Lower leg skin (tissue), 4 donors: ENCODE measurements at places on chromosomes 13 and 19. TPM values are rescaled to one million over a fixed set of nuclear protein-coding genes. Genes with fewer than 3 reads are reported as not detected.
A peak's percentile ranks its signal among the peaks of the same experiment; 100 is the strongest.

GRCh38 chr13:77143431-77143830 lies 116.5 kb upstream of the FBXL3 start:
- no peak for DNase-seq

GRCh38 chr19:13770013-13770635 lies 4.1 kb upstream of the C19orf53 start:
- DNase-seq: no peak

- DNase-seq: no peak
These were observed 7.2 kb downstream of the RPL36 start for GRCh38 chr19:5697022-5697889.

DNA sequence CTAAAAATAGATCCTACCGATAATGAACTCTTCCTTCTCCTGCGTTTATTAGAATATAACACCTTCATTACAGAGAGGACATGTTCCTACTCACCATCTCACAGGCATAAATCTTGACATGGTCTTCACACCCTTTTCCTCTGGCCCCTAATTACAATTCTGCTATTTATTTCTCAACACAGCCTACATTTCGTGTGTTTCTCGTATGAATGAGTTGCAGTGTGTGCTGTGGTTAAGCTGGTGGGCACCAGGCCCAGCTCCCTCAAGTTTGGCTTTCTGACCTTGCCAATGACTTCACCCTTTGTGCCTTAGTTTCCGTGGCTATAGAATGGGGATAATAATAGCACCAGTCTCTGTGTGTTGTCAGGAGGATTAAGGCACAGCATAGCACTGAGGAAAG lies 12.3 kb upstream of the KATNAL1 start:
- no peak for DNase-seq

DNA sequence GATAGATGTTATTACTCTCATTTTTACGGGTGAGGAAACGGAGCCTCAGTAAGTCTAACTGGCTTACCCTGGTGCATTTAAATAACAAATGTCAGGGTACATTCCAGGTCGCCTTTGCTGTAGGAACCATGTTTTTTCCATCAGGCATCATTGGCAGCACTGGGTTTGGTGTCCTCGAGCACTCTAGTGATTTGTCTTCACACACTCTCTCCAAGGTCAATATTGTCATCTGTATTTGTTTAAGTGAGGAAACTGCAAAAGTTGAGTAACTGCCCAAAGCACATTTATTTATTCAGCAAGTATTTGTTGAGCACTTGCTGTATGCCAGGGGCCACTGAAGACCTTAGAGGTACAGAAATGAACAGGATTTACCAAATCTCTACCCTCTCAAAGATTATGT lies 78.6 kb downstream of the DCT start:
- no peak for DNase-seq

DNA sequence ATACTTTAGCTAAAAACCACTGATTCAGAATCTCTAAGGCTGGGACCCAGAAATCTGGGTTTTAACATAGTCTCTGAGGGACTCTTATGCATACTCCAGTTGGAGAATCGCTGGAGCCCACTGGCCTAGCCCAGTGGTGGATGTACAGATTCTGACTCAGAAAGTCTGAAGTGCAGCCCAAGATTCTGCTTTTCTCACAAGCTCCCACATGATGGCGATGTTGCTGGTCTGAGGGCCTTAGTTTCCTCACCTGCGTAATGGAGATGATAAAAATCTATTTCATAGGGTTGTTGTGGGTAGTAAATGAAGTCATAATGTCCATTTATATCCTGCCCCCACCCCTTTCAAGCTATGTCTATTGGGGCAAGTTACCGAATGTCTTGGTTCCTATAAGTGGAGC lies 7.7 kb upstream of the CDADC1 start:
- no peak for DNase-seq

- DNase-seq: no peak
These were observed 30.3 kb upstream of the EHD2 start for GRCh38 chr19:47682939-47683338.

DNA sequence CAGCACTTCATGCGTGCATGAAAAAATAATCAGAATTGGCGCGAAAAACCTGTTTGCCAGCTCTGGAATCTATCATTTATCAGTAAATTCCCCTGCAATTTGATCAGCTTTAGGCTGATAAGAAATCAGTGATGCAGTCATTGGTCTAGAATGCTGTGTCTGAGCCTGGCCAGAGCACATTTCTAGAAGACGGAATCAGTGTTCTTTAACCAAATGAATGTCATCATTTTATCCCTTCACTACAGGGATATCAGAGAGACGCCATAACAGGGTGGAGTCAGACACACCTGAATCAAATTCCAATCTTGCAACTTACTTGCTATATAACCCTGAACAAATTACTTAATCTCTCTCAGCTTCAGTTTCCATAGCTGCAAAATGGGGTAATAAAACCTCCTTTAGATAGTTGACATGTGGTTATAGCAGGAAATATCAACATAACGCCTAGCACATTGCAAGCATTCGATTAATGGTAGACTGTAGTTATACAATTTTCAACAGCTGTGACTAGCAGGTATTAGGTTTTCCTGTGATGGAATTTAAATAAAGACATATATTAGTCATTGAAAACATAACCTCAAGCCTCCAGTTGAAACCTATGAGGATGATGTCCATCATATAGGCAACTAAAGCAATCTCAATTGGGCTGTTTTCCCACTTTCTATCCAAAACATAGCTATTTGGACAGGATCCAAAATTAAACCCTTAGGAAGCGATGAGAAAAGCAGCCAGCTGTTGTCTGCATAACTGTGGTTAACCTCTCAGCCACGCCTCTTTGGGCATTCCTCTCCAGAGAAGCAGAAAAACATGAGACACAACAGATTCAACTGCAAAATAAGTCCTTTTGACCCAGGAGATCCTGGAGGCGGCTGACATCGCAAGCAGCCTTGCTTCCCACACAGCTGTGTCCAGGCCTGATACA lies 51.6 kb upstream of the UBL3 start:
- DNase-seq: no peak

GRCh38 chr19:16889883-16890460 lies 1.2 kb downstream of the F2RL3 start:
- DNase-seq: no peak

DNA sequence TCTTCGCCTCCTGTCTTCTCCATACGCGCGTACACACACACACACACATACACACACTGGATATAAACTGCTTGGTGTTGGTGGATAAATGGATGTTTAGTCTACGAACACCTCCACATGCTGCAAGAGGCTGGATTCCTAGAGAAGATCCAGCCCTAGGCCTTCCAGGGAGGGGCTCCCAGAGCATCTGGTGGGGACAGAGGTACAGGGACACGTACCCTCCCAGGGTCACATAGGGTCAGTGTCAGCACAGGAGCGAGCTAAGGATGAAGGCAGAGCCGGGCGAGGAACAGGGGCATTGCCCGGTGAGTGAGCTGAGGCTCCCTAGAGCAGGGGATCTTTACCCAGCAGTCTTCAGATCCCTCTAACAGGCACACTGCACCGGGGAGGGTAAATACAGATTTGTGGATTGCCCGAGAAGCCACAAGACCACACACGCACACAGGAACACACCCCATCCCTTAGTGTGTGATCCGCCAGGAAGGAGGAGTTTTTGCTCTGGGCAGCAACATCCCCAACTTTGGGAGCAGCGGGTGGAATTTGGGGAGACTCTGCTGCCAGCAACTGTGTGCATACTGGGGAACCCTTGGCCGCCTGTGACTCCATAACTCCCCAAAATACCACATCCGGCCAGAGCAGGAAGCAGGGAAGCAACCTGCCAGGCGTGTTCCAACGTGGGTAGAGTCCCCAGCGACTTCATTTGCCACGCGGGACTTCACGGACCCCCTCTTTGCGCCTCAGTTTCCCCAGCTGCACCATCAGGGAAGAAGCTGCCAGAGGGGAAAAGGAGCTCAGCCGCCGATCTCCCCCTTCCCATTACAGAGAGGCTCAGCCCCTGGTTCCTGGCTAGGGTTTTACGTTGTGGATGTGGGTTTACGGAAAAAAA lies 5.8 kb upstream of the TLE2 start:
- DNase-seq: no peak

DNA sequence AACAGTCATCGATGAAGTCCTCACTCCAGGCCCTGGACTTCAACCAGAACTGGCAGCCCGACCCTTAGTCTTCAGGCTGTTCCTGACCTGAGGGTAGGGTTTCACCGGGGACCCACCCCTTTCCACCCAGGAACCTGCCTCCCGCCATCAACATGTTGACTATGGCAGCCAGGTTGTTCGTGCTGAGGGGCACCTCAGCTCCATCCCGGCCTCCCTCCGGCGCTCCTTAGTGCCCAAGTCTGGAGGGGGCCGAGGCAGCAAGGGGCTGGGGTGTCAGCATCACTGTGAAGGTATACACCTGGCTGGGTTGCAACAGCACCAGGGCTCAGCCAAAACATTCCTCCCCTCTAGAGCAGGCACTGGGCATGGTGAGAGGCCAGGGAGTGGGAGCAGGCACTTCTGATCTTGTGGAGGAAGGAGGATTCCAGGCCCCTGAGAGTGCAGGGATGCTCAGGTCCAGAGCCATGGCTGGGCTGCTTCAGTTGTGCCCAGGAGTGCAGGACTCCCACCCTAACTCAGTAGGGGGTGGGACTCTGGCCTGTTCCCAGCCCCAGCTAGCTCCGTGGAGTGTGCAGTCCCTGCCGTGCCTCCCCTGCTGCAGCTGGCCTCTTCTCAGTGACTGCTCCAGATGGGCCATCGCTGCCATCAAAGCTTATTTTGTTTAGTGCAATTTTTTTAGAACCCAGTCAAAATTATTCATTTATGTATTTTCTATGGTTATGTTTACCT lies 1445.9 kb downstream of the PCDH9 start:
- DNase-seq: no peak

GRCh38 chr13:79522583-79522982 lies 41.6 kb downstream of the NDFIP2 start:
- peak; percentile 24 for DNase-seq

- no peak for DNase-seq
These were observed 6.6 kb upstream of the FBXW9 start for GRCh38 chr19:12703046-12703445.

DNA sequence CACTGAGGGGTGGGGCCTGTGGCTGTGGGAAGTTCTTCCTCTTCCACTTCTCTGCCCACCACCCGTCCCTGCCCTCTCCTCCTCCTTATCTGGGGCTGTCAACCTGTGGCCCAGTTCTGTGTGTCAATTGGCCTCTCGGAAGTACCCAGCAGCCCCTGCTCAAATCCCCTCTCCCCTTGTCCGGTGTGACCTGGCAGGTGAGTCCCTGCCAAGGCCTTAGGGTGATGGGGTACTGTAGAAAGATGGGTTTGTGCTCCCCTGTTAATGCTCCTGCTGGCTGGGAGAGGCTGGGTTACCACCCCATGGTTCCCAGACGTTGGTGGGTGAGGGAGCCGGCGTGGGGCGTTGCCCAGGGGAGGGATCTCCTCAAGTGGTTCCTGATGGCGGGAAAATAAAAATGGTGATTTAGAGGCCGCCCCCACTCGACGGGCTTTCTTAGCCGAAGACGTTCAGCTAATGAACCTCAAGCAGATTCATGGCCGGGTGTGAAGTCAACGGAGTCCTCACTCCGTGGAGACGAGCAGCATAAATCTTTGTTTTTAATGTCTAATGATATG lies 141.2 kb downstream of the URI1 start:
- no peak for DNase-seq

- DNase-seq: no peak
These were observed 13.1 kb downstream of the RGL3 start for GRCh38 chr19:11405846-11406643.

- DNase-seq: no peak
These were observed 716.2 kb upstream of the GPC6 start for GRCh38 chr13:92510416-92510815.

DNA sequence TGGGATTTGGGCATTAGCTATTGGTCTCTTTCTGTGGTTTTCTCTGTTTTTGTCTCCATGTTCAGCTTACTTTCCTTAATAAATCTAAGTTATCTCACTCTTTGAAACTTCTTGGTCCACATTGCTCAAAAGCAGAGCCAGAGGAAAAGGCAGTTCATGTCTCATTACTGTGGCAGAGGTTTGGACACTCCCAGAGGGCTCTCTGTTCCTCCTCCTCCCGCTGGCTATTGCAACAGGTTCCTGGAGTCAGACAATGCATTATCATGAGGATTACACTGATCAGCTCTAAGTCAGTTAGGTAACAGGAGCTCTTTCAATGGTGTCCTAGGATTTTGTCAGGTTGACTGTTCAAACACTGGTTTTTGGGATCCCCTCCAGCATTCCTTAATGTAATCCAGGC lies 298.8 kb downstream of the NDFIP2 start:
- no peak for DNase-seq

DNA sequence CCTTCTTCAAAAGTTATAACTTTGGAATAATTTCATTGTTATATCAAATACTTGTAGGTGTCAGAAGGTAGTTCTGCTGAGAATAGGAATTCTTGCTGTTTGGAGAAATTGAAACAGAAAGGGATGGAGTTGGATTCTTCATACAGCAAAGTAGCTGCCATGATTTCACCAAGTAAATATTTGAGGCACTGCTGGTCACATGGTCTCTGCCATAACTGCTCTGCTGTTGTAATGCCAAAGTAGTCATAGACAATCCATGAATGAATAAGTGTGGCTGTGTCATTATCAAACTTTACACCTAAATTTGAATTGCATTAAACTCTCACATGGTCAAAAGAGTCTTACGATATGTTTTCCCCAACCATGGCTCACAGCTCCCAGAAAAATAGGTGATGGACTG lies 308.6 kb downstream of the GPC6 start:
- DNase-seq: no peak

DNA sequence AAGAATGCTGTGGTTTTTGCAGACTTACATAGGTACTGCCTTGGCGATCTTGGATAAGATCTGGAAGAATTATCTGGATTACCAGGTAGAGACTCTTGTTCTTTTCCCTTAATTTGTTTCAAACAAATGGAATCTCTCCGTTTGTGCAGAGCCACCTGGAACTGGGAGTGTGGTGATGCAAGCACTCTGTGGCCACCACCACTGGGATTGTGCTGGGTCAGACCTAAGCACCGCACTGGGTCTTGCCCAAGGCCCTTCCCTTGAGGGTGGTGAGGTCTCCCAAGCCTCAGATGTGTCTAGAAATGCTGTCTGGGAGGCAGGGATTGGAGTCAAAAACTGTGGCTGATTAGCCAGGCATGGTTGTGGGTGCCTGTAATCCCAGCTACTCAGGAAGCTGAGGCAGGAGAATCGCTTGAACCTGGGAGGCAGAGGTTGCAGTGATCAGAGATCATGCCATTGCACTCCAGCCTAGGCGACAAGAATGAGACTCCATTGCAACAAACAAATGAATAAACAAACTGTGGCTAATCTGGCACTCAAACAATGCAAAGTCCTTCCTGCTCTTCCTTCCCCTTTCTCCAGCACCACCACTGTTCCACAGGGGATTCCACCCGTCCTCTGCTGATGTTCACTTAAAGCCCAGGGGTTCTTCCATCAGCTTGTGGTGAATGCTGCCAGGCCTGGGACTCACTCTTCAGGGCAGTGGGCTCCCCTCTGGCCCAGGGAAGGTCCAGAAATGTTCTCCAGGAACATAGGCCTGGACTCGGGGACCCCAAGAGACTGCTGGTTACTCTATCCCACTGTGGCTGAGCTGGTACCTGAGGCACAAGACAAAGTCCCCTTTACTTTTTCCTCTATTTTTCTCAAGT lies 10.8 kb upstream of the CEACAM1 start:
- peak; percentile 77 for DNase-seq

The SYNGR4 gene
- not detected for total RNA-seq

The COPE gene
- 238 TPM for total RNA-seq

The FFAR2 gene
- total RNA-seq: 1.1 TPM

The ZNF429 gene
- 5.0 TPM for total RNA-seq

The SLC7A10 gene
- total RNA-seq: not detected

The GGN gene
- total RNA-seq: 1.5 TPM

The CD209 gene
- 2.1 TPM for total RNA-seq
